Endodermal cell (in vitro differentiated cells): ENCODE measurements at places on chromosomes 11 and 22.

- H3K4me3 ChIP-seq = no peak overlapping the region
- no peaks in the 10 kb centered on the region for H3K27me3 ChIP-seq
- DNase-seq = peak; percentile 27
- H3K4me1 ChIP-seq = no peaks in the 10 kb centered on the region
Observed at GRCh38 chr11:10633261-10633660, 60.3 kb downstream of the IRAG1 start.

DNA sequence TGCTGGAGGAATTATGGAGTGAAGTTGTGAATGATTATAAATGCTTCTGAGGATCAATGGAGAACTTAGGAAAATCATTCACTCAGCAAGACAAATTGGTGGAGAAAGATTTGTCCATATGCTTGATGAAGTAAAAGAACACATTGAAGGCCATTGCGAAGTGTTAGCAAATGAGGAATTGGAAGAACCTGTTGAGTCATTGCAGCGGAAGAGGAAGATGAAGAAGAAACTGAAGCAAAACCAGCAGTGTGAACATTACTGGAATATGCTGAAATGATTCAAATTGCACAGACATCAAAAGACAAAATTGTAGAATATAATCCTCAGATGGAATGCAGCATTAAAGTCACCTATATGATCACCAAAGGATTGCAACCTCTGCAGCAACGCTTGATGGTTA, 168.1 kb downstream of the ADAMTS15 start:
- no peaks in the 10 kb centered on the region for H3K27me3 ChIP-seq
- no peak overlapping the region for H3K27ac ChIP-seq
- no peaks in the 10 kb centered on the region for H3K36me3 ChIP-seq
- H3K4me3 ChIP-seq = no peak overlapping the region
- no peaks in the 10 kb centered on the region for H3K4me1 ChIP-seq

DNA sequence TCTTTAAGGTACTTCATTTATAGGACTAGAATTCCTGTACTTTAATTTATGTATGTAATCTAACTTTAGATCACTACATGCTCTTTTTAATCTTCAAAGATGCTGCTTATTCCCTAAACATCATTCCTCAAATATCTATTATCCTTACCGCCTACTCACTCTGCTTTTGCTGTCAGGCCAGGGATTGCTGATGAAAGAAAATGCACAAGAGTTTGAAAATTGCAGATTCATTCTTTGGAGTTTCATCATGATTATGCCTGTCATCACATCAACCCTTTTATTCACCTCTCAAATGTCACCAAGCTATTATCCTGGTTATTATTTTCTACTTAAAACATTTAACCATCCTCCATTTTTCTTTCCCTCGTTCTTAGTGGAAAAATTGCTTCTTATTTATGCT, 802.7 kb downstream of the METTL15 start:
- H3K36me3 ChIP-seq = no peaks in the 10 kb centered on the region
- no peak overlapping the region for H3K4me3 ChIP-seq
- no peaks in the 10 kb centered on the region for H3K4me1 ChIP-seq
- H3K27ac ChIP-seq = no peak overlapping the region

- H3K4me3 ChIP-seq = no peak overlapping the region
- H3K4me1 ChIP-seq = peaks cover 17% of the 10 kb centered on the region
- H3K36me3 ChIP-seq = no peaks in the 10 kb centered on the region
- peak overlapping the region; percentile 100 for H3K27ac ChIP-seq
Observed at GRCh38 chr22:23522623-23523251, 57.4 kb downstream of the IGLL1 start.

DNA sequence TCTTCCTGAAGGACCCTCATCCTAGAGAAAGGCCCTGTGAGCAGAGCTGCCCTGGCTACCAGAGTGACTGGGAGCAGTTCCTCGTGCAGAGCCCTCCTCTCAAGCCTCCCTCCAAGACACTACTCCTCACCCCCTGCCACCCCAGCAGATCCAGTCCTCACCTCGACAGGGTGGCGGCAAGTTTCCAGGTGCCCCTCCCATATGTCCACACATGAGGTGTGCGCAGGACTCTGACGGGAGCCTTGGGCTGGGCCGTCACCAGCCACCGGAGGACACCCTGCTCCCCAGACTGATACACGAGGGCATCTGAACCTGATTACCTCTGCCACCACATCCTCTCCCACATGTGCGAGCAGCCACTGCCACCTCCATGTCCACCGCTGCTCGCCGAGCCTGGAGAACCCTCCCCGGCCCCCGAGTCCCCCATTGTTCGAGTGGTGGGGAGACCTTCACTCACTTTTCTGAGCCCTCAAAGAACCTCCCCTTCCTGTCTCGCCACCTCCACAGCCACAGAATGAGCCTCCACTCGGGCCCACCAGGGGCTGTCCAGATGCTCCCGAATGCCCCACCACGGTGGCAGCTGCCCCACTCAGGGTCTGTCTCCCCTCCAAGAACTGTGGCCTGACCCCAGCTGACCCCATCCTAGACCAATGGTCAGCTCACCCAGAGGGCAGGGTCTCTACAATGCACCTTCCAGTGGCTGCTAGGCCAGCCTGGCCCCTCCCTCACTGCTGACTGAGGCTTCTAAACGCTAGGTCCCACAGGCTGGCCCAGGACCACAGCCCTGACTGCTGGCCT, 62.5 kb downstream of the DGCR2 start:
- H3K36me3 ChIP-seq = peaks cover 53% of the 10 kb centered on the region
- H3K4me3 ChIP-seq = no peak overlapping the region
- no peak overlapping the region for H3K27ac ChIP-seq
- no peaks in the 10 kb centered on the region for H3K4me1 ChIP-seq
- H3K27me3 ChIP-seq = no peaks in the 10 kb centered on the region

- peak overlapping the region; percentile 9 for H3K27ac ChIP-seq
- H3K4me3 ChIP-seq = no peak overlapping the region
- DNase-seq = peak; percentile 83
- H3K4me1 ChIP-seq = peaks cover 23% of the 10 kb centered on the region
Observed at GRCh38 chr22:42273855-42274451, 3.5 kb upstream of the TCF20 start.

DNA sequence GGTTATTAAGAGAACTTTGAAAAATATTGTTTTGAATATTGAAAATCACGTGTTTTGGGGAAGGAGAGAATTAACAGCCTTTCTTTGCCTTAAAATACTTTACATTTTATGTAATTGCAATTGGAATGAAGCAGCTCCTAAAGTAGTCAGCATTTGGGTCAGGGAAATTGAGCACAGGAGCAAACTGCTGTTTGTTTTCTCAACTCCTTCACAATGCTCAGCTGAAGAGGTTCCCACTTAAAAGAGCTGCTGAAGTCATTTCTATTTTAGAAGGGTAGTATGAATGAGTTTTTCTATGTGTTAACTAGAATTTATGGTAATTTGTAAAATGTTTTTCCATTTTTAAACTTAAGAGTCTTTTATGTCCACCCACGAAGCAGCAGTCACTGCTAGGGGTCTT, 8.1 kb upstream of the UCP2 start:
- no peaks in the 10 kb centered on the region for H3K4me1 ChIP-seq
- H3K36me3 ChIP-seq = no peaks in the 10 kb centered on the region
- H3K27me3 ChIP-seq = no peaks in the 10 kb centered on the region
